ENCODE measurements at places on chromosomes 4 and X.

- no peak for DNase-seq
Measured at GRCh38 chr4:69831646-69832325, 28.2 kb downstream of the SULT1E1 start.

DNA sequence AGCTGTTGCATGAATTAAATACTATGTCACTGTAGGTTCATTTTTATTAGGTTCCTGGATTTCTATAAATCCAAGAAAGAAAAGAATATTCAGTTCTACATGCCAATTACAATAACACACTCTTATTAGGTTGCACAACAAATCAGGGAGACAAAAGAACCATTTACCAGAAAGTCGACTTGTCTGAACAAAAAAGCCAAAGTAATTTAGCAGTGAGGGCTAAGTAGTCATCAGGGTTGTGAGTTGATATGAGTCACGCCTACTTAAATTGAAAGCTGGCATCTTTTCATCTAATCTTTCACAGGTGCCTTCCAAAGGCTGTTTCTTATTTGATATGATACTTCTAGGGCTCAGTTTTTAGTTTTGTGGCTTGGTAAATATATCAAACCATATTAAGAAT, 25.4 kb upstream of the GNRHR start:
- DNase-seq, result no peak

GRCh38 chr4:15043226-15043625, 40.9 kb downstream of the CPEB2 start:
- no peak for DNase-seq

DNA sequence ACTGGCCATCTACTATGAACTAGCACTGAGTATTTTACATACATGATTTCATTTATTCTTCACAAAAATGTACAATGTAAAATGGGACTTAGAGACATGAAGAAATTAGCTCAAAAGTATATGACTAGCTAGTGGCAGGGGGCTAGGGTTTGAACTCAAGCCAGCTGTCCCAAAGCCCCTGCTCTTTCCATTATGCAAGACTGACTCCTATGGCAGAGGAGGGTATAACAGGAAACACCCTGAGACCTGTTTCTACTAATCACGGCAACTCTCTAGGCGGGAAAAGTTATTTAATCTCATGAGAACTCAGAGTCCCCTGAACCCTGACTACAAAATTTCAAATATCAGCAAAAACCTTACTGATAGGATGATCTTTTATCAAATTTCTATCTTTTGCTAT, 150.6 kb downstream of the PRDM5 start:
- no peak for DNase-seq

DNA sequence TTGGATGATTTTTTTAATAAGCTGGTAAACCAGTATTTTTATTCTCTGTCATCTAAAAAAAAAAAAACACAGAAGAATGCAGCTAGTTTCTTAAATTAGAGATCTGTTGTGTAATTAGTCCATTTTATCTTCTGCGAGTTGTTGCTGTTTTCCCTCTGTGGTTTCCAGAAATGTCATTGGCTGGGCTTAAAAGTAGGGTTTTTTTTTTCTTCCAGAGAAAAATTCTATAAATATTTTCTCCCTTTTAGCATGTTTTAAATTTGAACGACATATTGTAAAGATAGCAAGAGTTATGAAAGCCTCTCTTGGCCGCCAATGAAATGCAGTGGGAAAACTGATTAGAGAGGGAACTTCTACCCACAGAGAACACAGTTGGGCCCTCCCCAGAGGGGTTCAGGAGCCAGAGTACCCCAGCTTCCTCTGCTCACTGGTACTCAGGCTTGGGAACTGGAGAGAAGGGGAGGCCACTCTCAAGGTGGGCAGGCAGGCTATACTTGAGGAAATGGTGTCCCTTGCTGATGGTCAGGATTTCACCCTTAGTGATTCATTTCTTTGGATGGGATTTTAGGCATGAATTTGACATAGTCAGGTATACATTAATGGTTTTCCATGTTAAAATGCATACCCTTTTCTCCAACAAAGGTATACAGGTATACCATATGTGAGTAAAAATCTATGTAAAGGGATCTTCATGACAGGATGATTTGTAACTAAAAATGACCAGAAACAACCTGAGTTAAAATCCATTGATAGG, 166.1 kb downstream of the BCOR start:
- DNase-seq, result no peak

DNA sequence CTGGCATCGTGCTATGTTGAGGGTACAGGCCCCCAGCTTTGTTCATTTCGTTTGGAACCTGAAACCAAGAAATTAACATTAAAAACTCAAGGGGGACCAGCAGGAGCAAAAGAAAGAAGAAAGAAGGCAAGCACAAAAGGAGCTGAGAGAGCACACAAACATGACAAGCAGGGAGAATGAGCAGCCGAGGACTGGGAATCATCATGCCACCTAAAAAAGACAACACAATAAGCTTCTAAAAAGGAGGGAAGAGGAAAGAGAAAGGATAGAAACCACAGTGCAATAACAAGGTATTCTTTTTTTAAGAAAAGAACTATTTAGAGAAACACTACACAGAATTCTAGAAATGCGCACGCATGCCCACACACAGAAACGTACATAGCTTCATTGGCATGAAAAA, 103.2 kb upstream of the FAM9B start:
- no peak for DNase-seq

GRCh38 chr4:150385606-150386005, 196.3 kb upstream of the MAB21L2 start:
- no peak for DNase-seq

DNA sequence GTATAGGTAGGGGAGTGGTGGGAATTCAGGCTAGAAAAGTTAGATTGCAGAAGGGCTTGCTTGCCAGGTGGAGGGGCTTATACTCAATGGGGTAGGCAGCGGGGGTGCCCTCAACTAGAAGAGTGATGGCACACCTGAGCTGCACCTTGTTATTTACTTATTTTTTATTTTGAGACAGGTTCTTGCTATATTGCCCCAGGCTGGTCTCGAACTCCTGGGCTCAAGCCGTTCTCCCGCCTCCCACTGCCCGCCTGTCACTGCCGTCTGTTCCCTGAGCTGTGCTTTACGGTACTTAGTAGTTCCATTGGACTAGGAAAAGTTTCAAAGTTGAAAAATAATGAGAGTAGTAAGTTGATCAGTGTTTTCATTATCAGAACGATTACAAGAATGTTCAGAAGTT, 2.0 kb downstream of the ZFX start:
- no peak for DNase-seq

GRCh38 chrX:69987691-69988090, 62.0 kb downstream of the AWAT2 start:
- DNase-seq, result no peak

- no peak for DNase-seq
Measured at GRCh38 chrX:10130354-10130753, 26.4 kb upstream of the CLCN4 start.

- no peak for DNase-seq
Measured at GRCh38 chrX:1215123-1215823, 2.8 kb upstream of the CRLF2 start.

DNA sequence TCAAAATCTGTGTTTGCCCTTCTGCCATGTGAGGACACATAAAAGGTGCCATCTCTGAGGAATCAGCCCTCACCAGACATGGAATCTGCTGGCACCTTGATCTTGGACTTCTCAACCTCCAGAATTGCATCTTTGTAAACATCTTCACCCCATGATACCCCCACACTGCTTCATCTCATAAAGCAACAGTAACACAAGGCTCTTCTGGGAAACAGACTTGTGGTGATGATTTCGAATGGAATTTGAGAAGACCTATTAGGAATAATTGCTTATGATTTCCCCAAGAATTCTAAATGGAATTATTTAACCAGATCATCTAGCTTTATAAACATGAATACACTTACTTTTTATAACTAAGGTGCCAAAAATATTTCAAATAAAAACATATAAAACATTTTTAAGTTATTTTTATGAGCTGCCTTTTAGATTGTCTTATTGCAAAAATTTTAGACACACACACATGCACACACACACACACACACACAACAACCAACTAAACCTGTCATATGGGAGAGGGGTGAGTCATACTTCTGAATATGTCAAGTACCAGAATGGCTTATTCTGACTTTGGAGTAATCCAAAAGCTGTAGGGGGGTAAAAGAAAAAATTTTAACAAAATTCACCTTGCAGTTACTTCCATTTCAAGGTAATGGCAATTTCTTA, 82.0 kb downstream of the USP46 start:
- no peak for DNase-seq

DNA sequence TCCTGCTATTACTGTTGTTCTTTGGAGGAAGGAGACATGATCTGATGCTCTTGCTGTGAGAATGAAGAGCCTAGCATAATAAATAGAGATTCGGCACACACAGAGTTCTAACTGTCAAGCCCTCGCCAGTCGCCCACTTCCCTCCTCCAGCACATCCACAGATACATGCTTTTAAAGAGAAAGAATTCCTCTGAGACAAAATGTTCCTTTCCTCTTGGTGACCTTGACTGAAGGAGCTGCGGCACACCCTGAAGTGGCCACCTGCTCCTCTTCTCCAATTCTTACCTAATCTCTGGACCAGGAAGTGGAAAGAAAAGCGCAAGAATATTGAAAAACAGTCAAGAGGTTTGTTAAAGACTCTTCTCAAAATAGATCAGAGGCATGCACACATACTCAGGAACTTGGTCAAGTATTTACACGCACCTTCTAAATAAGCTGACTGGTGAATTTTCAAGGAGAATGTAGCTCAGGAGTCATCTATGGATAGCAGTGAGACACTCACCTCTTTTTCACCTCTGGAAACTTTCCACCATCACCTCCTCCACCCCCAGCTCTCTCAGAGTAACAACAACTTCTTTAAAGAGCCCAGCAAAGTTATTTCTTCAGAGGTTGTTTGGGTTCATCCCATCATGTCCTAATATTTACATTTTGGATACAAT, 95.4 kb downstream of the PARM1 start:
- DNase-seq, result no peak

DNA sequence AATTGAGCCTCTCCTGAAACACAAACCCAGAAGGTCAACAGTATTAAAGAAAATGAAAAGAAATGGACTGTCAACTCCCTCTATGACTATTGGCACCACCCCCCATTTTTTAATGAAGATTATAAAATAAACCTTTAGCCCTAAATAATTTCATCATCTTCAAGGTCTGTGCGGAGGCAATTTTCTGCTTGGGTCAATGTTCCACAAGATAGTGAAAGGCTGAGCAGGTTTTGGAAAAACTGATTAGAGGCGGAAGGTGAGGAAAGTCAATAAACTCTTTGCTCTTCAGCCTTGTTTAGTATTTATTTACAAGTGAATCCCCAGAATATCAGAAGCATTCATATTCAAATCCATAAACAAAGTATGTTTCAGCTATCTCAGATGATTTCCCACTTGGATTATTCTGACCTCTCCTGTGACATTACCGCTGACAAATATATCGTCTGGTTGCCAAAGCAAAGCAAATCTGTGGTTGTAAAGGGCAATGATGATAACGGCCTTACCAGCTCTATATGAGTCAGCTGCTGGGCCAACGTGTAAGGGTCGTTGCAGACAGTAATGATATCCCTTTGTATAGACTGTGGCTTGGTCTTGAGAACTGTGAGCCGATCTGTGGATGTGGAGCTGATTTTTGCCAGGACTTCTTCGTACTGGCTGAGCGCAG, 24.0 kb downstream of the RASGEF1B start:
- DNase-seq, result no peak

GRCh38 chr4:6471307-6472007, 957 bp downstream of the PPP2R2C start:
- no peak for DNase-seq

- no peak for DNase-seq
Measured at GRCh38 chr4:172323288-172323687, 510.1 kb downstream of the GALNTL6 start.

DNA sequence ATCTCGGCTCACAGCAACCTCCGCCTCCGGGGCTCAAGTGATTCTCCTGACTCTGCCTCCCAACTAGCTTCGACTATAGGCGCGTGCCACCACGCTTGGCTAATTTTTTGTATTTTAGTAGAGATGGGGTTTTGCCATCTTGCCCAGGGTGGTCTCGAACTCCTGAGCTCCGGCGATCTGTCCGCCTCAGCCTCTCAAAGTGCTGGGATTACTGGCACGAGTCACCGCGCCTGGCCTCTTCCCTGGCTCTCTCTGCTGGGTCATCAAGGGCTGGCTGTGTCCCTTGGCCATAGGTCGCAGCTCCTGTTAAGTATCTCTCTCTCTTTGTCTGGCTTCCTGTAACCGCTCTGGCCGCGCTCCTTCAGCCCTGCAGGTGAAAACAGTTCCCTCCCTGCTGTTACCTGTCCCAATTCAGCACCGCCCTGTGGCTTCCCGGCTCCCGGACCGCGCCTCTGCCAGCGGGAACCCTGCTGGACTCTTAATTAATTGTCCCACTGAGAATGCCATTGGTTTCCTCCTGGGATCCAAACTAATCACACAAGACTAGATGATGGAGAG, 1.3 kb upstream of the RGS12 start:
- no peak for DNase-seq

DNA sequence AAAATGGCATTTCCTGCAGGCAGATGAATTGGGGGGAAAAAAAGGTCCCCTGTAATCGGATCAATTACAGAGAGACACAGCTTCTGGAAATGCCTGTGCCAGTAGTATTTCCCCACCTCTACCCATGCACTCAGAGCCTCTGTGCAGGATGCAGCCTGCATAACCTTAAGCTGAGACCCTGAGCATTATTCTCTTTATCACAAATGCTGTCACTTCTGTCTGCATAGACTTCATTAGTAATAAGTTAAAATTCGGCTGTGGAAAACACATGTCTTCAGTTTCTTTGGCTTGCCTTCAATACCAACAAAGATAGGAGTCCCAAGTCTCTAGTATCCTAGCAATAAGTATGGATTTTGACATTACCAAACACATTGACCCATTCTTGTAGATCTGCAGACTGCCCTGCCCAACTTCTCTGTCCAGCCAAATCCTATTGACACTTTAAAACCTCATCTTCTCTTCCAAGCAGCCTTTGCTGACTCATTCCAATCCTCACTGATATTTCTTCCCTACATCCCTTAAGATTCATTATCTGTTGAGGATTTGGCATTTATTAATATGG, 70.8 kb downstream of the LUZP4 start:
- no peak for DNase-seq

- DNase-seq, result no peak
Measured at GRCh38 chrX:81261576-81261975, 59.7 kb downstream of the SH3BGRL start.

All from activated CD4-positive, CD25-positive, alpha-beta regulatory T cell (primary cell).